Stimulated activated CD8-positive, alpha-beta memory T cell treated with anti-CD3 and anti-CD28 coated beads, Interleukin-2, amount 100 ng/mL, for 1 hour (primary cell): ENCODE measurements at places on chromosomes 4 and X.

GRCh38 chr4:11589676-11590075 is 161.0 kb upstream of the HS3ST1 start:
- no peak for DNase-seq

GRCh38 chr4:1194010-1194900 is 21.9 kb upstream of the SPON2 start:
- DNase-seq, result no peak

DNA sequence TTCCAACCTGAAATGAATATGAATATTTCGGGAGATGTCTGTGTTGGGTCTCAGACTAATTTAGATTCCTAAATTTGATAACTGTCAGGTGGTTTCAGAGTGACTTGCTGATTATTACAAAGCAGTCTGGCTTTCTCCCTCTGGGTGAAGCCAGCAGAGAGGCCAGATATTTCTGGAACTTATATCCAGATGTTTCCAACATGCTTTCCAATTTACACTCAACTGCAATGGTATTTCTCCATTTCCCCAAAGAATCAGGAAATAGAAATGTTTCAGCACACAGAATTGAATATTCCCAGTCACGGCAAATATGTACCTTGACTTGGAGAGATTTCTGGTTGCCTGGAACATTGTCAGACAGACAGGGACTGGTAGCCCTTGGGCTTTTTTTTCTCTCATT is 48.5 kb upstream of the EGFL6 start:
- no peak for DNase-seq

DNA sequence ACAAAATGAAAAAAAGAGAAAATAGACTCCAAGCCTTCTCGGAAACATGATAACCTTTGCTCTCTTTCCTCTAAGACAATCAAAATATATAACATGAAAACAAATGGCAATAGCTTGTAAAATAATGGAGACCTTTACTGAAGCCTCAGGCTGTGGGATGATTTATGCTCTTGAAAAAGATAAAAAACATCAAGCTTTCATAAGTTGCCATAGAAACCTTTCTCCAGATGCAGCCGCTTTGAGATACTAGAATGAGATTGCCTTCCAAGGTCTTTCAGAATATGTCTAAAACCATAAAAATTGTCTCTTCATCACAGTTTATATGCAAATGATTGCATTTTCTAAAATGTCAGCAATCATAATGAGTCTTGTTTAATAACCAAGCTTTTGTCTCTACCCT is 31.6 kb downstream of the MAOB start:
- no peak for DNase-seq

DNA sequence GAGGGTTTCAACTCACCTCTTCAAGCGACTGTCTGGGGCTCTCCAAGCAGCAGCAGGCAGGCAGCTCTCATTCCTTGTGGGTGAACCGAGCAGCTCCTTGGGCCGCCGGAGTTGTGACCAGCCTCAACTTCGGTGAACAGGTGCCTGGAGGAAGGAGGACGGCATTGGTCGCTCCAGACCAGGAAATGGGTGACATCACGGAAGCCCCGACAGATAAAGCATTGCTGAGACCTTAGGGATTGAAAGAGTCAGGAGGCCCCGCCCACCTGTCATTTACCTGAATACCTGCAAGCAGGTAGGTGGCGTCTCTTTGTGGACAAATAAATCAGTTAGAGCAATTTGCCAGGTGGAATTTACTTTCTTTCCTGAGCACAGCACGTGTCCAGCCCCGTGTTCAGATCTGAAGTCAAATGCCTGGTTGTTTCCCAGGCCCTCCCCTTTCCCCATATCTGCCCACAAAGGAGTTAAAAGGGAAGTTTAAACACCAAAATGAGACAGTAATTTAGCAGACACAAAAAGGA is at the start of gene LNX1:
TSS of gene LNX1 (minus strand) at position 115 of the 521 bp plus-strand sequence. CDS start 17,484 bp downstream, outside the sequence.
- no peak for DNase-seq

GRCh38 chr4:40335525-40335894 is 377 bp downstream of the CHRNA9 start:
- no peak for DNase-seq

DNA sequence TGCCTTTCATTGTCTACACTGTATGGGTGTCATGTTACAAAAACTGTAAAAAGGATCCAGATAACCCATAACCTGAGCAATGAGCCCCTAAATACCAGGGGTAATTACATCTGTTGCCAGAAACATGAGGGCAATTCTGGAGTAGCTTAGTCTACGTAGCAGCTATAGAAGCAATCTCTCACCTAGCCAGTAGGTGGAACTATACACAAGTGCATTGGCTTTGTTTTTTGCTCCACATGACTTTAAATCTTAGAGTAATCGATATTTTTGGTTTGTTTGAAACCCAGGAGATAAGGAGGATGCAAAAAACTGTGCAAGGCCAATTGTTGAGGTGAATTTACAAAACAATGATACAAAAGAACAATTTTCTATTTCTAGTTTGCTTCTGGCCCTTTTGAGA is 57.5 kb downstream of the GPR82 start:
- DNase-seq, result no peak

DNA sequence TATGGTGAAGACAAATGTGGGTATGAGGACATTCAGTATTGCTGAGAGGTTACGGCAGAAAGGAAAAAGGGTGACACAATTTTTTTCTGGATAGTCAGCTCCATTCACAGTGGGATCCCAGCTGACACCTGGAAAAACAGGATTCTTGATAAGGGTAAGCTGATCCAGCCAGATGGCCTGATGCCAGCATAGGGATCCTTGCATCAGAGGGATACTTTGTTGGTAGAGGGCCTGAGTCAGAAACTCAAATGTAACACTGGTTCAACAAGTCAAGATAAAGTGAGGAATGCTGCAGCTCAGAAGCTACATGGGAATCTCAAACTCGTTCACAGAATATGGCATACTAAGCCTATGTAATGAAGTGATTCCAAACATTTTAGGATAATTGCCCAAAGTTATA is 726.7 kb downstream of the C4orf33 start:
- DNase-seq, result no peak

DNA sequence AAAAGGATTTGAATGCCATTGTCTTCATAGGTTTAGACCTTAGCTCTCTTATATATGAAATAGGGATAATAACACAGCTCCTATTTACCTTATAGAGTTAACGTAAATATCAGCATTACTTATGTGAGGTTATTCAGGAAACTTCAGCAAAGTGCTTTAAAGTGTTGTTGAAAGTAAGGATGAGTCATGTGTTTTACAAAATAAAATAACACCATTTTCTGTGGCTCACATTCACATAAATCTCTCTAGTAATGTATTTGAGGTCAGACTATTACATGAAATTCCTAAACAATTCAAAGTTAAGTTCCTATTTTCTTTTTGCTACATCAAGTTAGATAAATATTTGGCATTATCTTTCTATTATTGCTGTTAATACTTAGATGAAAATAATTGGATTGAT is 2.9 kb downstream of the GNRHR start:
- no peak for DNase-seq

GRCh38 chr4:6840062-6840976 is 57.8 kb downstream of the KIAA0232 start:
- no peak for DNase-seq

GRCh38 chr4:36011381-36011780 is 232.9 kb downstream of the ARAP2 start:
- DNase-seq, result no peak

DNA sequence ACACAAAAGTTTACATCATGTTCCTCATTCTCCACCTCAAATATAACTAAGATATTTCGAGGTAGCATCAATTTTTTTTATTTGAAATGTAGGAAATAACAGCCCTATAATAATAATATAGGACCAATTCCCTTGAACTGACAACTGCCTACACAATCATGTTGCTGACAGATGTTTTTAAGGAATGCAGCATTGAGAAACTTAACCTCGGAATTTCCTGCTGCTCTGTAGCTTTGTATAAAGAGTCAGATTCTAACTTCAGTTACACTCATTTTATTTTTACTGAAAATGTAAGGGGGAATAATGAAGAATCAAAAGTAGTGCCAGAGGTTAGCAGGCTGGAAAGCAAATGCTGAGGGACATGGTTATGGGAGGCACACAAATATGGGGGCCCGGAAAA is 235.8 kb downstream of the RBMX2 start:
- no peak for DNase-seq

- DNase-seq, result no peak
These were observed 60.7 kb upstream of the KDR start for GRCh38 chr4:55186123-55186522.

DNA sequence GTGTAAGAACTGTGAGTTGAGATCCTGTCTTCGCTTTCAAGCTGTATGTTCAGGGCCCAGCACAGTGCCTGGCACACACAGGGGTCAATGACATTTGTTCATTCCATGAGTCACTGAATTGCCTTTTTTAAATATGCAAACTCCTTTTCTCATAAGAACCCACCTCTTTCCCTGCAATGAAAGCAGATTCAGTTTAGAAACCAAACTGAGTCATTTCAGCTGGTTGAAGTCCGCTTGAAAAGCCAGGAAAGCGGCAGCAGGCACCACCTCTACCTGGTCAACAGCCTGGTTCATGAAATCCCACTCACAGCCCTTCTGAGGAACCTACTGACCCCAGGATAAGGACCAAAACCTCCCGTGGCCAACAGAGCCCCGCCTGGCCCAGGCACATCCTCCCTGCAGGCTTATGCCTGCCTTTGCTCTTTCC is 4.5 kb upstream of the C1QTNF7 start:
- DNase-seq, result no peak

GRCh38 chrX:71282514-71283402 is 677 bp upstream of the NONO start:
- no peak for DNase-seq

DNA sequence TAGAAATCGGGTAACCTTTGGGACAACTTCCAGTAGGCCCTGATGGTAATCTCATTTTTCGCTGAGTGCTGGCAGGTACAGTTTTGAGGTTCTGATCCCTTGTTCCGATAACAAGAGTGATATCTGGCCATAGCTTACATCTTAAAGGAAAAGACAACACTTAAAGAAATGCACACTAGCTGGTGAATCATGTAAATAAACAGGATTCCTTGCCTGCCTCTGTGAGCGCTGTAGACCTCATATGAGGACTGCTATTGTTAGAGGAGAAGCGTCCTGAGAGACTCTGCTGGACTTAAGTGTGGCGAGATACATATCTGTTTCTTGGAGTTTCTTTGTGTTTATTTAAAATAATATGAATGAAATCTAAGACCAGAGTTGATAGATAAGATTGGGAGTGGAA is 149.3 kb upstream of the SLC4A4 start:
- DNase-seq, result no peak

- no peak for DNase-seq
These were observed 538.1 kb downstream of the PPP4R3C start for GRCh38 chrX:26925088-26925487.

DNA sequence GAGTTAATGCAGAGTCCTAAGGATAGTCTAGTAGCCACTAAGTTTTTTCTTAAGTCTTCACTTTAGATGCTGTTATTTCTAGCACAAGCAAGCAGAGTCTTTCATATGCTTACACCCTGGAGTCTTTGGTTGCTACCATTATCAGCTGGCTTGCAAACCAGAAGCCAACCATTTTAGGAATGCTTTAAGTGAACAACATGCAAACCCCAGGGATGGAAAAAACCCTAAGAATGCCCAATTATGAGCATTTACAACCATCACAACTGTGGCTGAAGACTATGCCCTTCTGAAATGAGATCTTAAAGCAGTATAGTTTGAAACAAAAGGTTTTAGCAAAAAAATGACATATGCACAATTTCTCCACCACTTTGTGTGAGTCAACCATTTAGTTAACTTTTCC is 6.6 kb downstream of the MID1IP1 start:
- no peak for DNase-seq

- no peak for DNase-seq
These were observed 30.9 kb downstream of the RAI2 start for GRCh38 chrX:17830211-17830610.

GRCh38 chrX:44898411-44899221 is 25.6 kb downstream of the KDM6A start:
- no peak for DNase-seq

GRCh38 chrX:109773374-109773773 is 40.3 kb upstream of the ACSL4 start:
- no peak for DNase-seq

- no peak for DNase-seq
These were observed 108.9 kb downstream of the SYNPO2 start for GRCh38 chr4:118997601-118998000.

- no peak for DNase-seq
These were observed 62.7 kb downstream of the ANTXR2 start for GRCh38 chr4:80010316-80010715.

- DNase-seq, result no peak
These were observed 122.4 kb downstream of the LARP7 start for GRCh38 chr4:112759313-112759712.

DNA sequence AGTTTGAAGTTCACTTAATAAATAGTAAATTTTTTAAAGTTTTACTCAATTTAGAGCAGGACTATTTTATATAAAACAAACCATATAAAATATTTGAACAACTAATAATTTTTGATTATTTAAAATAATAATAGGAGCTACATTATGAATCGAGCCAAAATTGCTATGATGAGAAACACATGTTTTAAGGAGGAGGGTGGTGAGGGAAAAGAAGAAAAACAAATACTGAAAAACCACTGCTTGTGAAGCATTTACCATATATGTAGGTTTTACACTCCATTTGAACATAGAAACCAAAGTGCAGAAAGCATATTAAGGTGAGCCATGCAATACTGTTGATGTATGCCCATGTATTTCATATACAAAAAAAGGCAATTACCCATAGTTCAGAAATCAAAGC is 448.9 kb downstream of the FSTL5 start:
- DNase-seq, result no peak

GRCh38 chr4:100504086-100504874 is 13.5 kb downstream of the EMCN start:
- DNase-seq, result no peak

GRCh38 chr4:125368671-125369081 is 53.9 kb downstream of the FAT4 start:
- no peak for DNase-seq

- no peak for DNase-seq
These were observed 5.5 kb downstream of the PORCN start for GRCh38 chrX:48514126-48514806.

DNA sequence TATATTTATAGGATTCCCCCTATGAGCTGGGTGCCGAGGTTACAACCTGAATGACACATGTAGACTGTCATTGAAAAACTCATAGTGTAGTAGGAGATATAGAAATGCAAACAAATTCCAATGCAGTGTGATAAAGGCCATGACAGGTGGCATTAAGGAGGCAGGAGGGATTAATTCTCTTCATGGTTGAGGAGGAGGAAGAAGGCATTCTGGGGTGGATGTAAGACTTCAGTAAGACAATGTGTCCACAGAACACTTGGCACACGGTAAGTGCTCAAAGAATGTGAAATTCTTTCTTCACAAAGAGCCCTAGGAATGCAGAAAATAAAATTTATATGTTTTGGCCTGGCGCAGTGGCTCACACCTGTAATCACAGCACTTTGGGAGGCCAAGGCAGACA is 136.5 kb downstream of the RBM47 start:
- DNase-seq, result no peak

DNA sequence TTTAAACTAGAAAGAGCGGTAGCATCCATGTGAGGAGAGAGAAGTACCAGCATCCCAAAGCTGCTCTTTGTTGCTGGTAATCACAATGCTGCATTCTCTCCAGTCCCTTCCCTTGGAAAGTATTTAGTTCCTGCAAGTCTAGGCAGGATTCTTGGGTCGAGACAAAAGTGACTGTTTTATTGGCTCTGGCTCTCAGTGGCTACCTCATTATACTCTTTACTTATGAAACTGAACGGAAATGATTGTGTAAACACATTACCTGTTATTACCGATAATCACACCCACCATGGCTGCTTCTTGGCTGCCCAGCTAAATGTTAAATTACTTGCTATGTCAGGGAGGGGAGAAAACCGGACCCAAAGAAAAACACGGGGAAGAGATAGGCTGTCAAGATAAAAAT is 26.2 kb downstream of the ATXN3L start:
- DNase-seq, result no peak

- no peak for DNase-seq
These were observed at the start of gene CD40LG for GRCh38 chrX:136647677-136648360. Gene CD40LG (plus strand): TSS chrX:136648158. CDS start chrX:136648249, 91 bp downstream.
